ENCODE measurements at places on chromosomes 5 and 9. TPM values are rescaled to one million over a fixed set of nuclear protein-coding genes. Genes with fewer than 3 reads are reported as not detected.

The MARCHF11 gene
- not detected for total RNA-seq

The UHRF2 gene
- total RNA-seq = 59.8 TPM

The CATSPER3 gene
- 0.13 TPM for total RNA-seq

The GPR151 gene
- total RNA-seq = not detected

The TMEM215 gene
- total RNA-seq = not detected

The SLC28A3 gene
- total RNA-seq = not detected

DNA sequence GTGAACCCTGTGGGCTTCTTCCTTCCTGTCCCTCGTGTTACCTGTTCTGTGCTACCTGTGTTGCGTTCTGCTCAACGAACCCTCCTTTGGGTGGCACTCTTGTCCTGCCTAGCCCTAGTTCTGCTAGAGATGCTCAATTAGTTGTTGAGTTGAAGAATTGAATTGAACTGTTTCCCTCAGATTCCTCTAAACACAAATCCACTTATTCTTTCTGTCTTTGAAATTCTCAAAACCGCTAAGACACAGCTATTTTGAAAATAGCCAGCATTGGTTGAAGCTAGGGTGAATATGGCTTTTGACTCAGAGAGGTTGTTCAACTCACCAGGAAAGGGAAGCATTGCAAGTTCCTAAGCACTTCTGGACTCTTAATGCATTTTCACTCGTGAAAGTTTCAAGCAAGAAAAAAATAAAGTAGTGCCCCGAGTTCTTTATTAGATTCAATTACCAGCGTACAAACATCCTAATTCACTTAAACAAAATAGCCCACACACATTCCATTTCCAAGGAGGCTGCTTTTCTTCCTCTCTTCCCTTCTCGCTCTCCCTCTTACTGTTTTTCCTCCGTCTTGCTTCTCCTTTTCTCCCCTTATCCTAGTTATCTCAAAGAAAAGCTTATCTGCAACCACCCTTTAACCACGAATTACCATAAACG lies 642 bp upstream of the ITGA1 start:
- DNase-seq = no peak

GRCh38 chr9:8605096-8605495 lies 805.5 kb upstream of the DMAC1 start:
- no peak for DNase-seq

GRCh38 chr9:20538956-20539355 lies 83.3 kb downstream of the MLLT3 start:
- DNase-seq = no peak

DNA sequence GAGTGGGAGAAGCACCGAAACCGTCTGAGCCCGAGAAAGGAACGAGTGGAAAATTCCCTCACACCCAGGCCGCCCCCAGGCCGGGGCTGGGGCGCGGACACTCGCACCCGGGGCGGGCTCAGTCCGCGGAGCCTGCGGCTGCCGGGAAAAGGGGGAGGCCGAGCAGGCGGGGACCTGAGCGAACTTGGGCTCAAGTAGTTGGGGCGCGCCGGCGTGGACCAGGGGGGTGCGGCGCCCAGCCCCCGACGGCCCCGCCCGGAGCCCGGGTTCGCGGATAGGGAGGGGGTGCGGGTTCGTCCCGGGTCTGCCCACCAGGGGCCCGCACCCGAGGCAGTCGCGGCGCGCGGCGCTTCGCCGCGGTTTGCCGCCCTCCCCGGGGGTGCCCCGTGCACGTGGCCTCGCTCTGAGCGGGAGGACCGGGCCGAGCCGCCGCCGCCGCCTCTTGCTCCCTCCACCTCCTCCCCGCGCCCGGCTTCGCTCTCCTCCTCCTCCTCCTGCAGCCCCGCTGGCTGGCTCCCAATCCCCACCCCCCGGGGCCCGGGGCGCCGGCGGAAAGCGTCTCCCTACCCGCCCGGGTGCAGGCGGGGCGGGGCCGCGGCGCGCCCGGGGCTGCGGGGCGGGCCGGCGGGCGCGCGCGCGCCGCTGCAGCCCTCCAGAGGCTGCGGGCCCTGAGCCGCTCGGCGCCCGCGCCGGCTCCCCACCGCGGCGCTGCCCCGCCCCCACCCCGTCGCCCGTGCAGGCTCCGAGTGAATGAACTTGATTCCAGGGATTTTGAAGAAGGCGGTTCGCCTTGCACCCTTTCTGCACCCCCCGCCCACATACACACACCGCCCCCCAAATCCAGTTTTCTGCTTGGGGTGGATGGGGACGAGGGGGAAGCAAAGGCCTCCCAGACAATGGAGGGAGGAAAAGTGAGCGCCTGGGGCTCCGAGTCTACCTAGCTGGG lies 1.3 kb upstream of the NFIB start:
- no peak for DNase-seq

DNA sequence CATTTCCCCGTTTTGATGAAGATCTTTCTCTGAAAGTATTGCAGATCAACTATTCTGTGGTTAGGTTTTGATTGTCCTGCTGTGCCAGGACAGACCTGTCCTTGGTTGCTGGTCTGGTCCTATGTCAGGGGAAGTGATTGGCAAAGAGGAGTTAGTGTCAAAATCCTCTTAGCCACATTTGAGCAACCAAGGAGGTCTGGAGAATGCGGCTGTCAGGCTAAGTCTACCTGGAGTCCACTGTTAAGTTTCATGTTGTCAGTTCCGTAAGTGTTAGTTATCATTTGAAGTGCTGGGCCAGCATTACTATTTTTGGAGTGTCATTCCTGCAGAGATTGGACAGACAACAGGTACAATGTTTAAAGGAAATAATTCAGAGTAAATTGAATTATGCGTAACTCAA lies 62.3 kb downstream of the UBE2QL1 start:
- no peak for DNase-seq

GRCh38 chr5:12016159-12016746 lies 112.0 kb upstream of the CTNND2 start:
- DNase-seq = no peak

- DNase-seq = no peak
Observed at GRCh38 chr5:131581702-131582101, 53.3 kb downstream of the RAPGEF6 start.

Measured in dermis microvascular lymphatic vessel endothelial cell (primary cell).